ENCODE measurements at places on chromosomes 13 and 19.

DNA sequence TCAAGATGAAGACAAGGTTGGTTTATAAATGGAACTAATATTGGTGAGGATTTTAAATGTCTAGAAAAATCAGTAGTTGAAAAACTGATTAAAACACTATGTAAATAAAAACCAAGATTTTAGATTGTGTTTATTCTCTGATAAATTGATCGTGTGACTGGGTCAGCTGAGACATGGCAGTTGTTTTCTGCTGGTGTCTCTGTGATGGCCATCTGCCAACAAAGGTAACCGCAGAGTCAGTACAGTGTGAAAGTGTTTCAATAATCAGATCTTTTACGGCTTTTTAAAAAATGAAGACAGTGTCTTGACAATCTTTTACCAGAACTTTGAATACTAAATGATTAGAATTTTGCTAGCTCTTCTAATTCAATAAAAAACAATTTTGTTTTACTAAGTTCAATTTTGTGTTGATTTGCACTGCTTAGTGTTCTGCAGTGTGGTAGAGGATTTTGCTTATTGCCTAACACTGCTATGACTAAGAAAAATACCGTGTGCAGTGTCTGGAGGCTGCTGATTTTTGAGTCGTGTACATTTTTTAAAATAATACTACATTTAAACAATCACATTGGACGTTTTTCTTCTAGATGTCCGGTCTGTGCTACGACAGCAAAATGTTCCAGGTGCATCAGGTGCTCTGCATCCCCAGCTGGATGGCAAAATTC is 32.7 kb upstream of the GPR183 start:
- DNase-seq, result no peak

DNA sequence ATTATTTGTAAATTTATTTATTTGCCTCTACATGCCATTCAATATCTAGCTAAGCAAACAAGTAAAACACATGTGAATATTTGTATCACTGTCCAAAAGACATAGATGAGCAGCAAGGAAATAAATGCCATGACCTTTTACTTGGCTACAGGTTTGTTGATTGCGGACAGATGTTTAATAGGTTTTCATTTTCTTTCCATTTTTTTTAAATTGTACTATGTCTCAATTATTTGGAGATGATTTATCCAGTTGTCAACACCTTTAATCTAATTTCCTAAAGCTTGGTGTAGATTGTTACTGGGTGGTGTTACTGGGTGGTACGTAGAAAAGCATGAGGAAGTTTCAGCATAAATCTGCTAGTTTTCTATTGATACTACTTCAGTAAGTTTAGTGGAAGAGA is 560.6 kb upstream of the SPRY2 start:
- no peak for DNase-seq

- no peak for DNase-seq
Measured at GRCh38 chr19:582497-583197, 7.0 kb upstream of the HCN2 start.

- no peak for DNase-seq
Measured at GRCh38 chr13:82898586-82898985, 983.7 kb downstream of the SLITRK1 start.

DNA sequence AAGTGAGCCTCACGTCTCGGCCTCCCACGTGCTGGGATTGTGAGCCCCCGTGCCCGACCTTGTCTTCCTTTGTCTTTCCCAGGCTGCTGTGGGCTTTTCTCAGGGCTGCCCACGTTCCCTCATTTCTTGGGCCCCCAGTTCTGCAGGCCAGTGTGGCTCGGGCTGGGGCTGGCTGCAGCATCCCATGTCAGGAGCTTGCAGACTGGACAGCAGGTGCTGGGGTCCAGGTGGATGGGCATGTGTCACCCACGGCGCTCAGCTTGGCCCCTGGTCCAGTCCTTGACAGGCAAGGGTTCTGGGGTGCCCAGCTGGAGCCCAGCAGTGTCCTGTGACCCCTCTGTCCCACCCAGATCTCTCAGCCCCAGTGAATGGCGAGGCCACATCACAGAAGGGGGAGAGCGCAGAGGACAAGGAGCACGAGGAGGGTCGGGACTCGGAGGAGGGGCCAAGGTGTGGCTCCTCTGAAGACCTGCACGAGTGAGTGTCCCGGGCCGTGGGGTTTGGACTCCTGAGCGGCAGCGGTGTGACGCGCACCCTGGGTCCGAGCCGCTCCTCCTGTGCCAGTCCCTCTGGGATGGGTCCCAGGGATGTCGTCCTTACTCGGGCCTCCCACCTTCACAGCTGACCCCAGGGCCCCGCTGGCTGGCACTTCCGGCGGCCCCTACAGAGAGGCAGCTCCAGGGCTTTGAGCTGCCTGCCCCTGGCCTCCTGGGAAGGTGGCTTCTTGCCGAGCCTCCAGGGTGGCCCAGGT is 17.3 kb downstream of the PLIN4 start:
- no peak for DNase-seq

GRCh38 chr13:23516190-23516589 is 54.0 kb upstream of the TNFRSF19 start:
- no peak for DNase-seq

DNA sequence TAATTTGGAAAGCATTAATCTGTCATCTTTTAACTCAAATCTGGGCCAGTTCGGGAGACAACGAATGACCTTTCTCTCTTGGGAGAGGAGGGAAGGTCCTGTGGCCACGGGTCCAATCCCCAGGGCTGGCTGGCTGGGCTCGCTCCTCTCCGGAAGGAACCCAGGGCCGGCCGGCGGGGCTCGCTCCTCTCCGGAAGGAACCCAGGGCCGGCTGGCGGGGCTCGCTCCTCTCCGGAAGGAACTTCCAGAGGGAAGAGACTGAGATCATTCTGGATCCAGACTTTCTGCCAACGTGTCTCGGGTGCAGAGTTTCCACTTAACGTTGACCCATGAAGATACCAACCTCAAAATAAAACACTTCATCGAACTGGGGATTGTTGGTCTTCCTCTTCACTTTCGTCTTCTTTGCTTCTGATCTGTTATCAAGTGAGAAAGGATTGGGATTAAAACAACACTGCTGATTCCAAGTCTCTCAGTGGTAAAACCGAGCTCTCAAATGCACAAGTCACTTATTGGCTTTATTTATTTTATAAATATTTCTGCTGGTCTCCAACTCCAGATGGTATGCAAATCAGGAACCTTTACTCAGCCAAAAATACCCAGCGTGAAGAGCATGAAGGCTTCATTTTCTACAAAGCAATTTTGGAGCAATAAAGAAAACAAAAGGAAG is 53.3 kb upstream of the C13orf46 start:
- DNase-seq, result no peak

DNA sequence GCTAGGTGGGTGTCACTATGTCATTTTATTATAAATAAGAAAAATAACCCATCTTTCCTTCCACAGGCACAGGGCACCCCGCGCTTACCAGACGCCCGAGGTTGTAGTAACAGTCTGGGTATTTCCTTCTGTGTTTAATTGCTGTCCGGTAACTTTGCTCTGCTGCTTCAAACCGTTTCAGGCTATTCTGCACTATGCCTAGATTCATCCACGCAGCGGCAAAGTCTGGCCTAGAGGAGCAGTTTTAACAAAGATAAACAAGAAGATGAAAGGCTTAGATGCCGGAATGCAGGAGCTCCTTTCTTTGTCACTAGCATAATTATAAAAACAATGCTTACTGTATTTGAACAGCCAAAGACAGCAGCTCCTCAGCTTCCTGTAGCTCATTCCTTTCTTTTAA is 36.9 kb upstream of the GGACT start:
- no peak for DNase-seq

DNA sequence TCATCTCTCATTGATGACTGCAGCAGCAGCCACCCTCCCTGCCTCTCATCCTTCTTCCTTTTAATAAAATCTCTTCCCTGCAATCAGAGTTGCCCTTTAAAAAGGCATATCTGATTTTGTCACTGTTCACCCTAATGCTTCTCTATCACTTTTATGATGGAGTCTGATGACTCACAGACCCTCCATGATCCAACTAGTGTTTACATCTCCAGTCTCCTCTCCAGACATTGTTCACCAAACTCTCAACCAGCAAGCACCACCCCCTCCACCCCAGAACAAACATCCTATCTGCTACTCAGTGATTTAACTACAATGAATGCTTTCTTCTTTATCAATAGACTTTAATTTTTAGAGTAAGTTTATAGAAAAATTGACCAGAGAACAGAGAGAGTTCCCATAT is 59.5 kb downstream of the TNFSF11 start:
- no peak for DNase-seq

DNA sequence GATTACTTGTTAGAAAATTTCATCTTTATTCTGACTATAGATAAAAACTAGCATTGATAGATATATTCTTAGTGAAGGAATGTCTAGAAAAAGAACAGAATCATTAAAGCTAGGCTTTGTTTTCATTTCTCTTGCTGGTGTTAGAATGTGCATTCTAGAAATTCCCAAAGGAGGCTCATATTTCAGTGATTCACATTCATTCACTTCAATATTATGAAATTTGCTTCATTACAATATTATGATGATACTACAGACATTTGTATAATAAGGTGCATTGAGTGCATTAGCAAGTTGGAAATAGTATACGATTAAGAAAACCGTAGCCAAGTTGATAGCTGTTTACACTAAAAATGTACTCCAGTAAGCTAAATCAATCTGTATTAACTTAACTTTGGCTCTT is 70.7 kb upstream of the MYCBP2 start:
- no peak for DNase-seq

- DNase-seq, result no peak
Measured at GRCh38 chr19:47309038-47309437, 623 bp upstream of the C5AR1 start.

DNA sequence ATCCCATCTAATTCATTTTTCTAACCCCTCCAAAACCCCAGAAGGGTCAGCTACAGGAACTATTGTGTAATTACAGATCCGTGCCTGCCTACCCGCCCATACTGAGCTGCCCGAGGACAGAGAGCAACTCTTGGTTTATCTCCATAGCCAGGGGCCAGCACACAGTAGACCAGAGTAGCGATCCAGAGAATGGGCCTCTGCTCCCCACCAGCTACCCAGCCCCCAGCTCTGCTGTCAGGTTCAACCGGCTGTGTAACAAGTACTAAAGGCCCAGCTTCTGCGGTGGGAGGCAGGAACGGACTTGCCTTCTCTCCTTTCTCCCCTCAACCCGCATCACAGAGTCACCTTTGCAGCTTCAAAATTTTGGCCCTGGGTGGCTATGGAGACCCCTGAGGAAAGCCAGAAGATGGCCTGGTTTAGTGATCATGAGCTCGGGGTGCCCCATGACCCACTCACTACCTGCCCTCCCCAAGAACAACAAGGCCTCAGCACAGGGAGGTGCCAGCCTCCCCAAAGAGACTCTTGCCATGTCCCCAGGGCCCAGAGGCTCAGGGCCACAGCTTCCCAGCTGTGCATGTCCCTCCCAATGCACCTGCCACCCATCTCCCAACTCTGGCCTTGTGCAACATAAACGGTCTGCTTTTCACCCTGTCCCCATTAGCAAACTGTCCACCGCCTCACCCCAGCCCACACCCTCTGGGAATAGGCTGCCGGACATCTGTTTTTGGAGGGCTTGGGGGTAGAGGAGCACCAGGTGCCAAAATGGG is 5.7 kb downstream of the CALM3 start:
- no peak for DNase-seq

GRCh38 chr19:1247748-1248138 is 640 bp upstream of the MIDN start:
- DNase-seq, result no peak

GRCh38 chr13:99014522-99014921 is 36.7 kb upstream of the DOCK9 start:
- no peak for DNase-seq

DNA sequence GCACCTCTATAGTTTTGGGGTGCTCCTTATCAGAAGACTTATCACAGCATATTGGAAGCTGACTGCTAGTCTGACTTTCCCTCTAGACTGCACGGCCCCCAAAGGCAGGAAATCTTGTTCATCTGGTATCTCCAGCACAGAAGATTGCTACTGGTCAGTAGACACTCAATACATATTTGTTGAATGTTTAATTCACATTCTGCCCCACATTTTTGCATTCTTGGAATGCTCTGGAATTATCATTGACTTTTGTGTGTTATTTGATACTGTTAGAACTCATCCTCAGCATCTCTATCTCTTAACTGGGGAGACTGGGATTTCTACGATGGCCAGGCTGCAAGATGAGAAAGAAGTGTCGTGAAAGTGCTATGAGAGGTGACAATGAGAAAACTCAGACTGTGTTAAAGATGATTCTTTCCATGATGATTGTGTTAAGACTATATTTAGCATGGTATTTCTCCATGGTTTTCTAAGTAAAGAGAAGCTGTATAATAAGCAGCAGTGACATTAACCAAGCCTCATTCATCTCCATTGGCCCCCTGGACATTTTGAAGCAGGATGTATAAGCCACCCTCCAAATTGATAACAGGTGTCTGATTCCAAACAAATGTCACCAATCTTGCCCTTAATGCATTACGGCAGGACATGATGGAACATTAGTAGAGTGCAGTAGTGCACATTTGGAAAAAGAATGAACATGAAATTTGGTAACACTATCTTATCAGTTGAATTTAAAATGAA is 440.9 kb downstream of the RFC3 start:
- DNase-seq, result no peak

DNA sequence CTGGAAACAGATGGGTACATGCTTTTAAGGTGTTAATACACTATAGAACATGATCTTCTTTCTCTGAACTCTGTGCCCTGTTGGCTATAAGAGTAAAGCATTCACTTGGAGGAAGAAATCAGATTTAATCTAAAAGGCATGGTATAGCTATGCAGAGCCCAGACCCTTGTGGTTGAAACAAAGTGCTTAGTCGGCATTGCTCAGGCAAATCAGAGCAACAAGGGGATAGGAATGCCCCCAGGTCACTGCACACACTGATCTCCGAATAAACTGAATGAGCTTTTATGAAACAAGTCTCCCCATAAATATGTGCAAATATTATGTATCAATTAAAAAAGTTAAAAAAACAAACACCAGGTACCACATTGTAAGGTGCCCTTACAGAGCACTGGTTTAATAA is 52.0 kb upstream of the RGCC start:
- DNase-seq, result no peak

DNA sequence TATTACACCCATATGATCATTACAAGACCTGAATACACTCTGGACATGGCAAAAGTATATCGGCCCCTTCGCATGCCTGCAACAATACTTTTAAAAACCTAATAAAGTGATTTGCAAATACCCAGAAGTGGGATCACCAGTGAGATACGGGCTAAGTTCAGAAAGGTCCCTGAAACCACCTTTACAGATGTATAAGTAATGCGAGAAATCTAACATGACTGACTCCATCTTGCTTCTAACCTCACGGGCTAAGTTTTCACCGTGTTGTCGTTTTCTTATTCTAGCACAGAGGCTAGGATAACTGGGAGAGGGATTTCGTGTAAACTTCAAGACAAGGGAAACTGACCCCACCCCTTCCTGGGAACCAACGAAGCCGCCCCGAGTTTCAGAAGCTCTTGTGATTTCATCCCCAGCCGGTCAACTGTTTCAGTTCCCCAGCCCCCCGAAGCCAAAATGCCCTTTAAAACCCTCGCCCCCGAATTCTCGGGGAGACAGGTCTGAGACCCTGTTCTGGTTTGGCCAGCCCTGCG is 703 bp downstream of the NEK3 start:
- no peak for DNase-seq

GRCh38 chr19:54458648-54459281 is 4.8 kb downstream of the LENG9 start:
- DNase-seq, result no peak

- DNase-seq, result peak; percentile 58
Measured at GRCh38 chr19:47447470-47448359, 24.0 kb downstream of the SLC8A2 start.

Measured in stimulated activated CD4-positive, alpha-beta T cell treated with anti-CD3 and anti-CD28 coated beads, Interleukin-12 subunit alpha, Interleukin-12 subunit beta, amount 100 ng/mL, for 24 hours (primary cell).